Hepatocyte (in vitro differentiated cells): ENCODE measurements at places on chromosomes 13 and 19.
A peak's percentile ranks its signal among the peaks of the same experiment; 100 is the strongest.

DNA sequence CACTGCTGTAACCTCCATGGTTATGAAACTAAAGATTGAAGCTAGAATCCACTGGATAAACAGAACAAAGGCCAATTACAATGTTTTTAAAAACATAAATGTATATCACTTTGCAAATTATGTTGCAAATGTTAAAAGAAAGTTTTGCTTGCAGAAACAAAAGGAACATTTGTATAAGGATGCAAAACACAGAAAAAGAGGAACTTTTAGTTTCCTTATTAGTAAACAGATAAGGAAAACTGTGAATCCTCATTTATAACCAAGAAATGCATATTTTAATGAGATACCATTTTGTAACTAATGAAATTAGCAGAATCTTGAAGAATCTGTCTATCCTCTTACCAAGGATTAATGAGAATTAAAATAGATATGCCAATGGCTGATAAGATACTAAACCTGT lies 32.3 kb downstream of the LPAR6 start:
- H3K36me3 ChIP-seq = no peaks in the 10 kb centered on the region
- no peak for DNase-seq
- H3K27ac ChIP-seq = no peak overlapping the region
- H3K4me1 ChIP-seq = no peaks in the 10 kb centered on the region

DNA sequence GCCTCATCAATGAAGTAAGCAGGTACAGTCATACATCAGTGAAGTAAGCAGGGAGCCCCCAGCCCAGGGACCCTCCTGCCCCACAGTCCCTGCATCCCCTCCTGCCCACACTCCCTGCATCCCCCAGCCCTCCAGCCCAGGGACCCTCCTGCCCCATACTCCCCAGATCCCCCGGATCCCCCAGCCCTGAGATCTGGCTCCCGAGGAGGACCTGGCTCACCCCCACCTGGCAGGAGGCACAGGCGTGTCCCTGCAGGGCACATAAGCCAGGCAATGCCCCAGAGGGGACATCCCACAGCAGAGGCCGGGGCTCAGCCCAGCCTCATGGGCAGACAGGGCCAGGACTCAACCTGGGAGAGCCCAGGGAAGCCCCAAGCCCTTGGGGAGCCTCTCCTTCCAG lies 53.6 kb upstream of the TPM4 start:
- no peak overlapping the region for H3K27ac ChIP-seq
- no peak overlapping the region for H3K4me3 ChIP-seq
- DNase-seq = no peak
- no peaks in the 10 kb centered on the region for H3K27me3 ChIP-seq
- no peaks in the 10 kb centered on the region for H3K4me1 ChIP-seq

- no peaks in the 10 kb centered on the region for H3K27me3 ChIP-seq
- DNase-seq = peak; percentile 16
- H3K4me1 ChIP-seq = peaks cover 12% of the 10 kb centered on the region
- peak overlapping the region; percentile 69 for H3K27ac ChIP-seq
Observed at GRCh38 chr19:57558525-57558924, 1.1 kb downstream of the ZNF550 start.

GRCh38 chr13:91825516-91825915 lies 427.1 kb downstream of the GPC5 start:
- no peaks in the 10 kb centered on the region for H3K27me3 ChIP-seq
- no peak overlapping the region for H3K27ac ChIP-seq
- H3K4me3 ChIP-seq = no peak overlapping the region
- H3K4me1 ChIP-seq = no peaks in the 10 kb centered on the region
- H3K36me3 ChIP-seq = no peaks in the 10 kb centered on the region

DNA sequence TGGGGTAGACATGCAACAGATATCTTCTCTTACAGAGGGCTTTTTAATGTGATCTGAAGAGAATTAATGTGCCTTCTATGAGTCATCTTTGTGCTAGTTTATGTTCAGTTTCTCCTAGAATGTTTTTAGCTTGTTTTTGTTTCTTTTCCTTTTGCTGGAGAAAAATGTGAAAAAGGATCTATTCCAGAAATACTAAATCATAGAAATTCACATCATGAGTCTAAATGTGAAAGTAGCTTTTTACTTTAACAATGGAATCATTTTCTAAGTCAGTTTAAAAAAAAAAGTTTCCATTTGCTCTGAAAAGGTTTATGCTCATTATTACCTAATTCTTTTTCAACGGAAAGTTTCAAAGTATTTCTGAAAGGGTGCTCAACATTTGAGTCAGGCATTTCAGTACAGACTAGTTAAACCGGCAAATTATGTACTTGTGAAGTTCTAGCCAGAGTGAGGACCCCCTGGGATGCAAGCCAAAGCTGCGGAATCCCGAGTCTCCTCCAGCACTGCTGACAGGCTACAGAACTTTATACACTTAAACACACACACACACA lies 72.9 kb downstream of the SPATA13 start:
- H3K36me3 ChIP-seq = no peaks in the 10 kb centered on the region
- peaks cover 4% of the 10 kb centered on the region for H3K4me1 ChIP-seq
- H3K4me3 ChIP-seq = peak overlapping the region; percentile 2
- peak; percentile 35 for DNase-seq
- no peaks in the 10 kb centered on the region for H3K27me3 ChIP-seq
- no peak overlapping the region for H3K27ac ChIP-seq

DNA sequence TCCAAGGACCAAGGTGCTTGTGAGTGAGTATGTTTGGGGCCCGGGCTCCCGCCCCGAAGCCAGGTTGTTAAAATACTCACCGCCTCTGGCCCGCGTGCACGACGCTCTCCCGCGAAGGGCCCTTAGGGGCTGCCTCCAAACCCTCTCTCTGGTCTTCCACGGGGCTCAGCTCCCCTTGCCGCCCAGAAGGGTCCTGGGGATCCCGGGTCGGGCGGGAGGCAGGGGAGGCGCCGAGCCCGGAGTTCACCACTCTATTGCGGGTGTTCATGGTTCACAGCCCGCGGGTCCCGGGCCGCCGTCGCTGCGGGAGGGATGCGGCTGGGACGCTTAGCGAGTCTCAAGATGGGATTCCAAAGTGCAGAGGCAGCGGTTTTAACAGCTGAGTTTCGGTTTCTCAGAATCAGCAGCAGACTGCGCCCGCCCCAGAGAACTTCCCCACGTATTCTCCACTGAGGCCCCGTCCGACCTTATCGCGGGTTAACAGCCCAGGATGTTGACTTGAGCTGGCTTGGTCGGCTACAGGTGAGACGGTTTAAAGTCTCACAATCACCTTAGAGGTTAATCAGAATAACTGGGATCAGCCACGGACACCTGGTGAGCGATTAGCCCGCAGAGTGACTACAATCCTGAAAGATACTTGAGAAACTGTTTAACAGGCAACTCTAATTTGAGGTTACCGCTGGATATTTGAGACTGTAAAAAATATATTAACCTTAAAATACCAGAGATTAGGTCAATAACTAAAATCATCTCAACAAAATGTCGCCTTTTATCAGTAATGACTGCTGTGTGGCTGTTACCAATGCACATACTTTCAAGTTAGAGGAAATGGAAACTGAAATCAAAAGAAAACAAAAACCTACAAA lies at the start of gene EPSTI1:
Gene EPSTI1, minus strand, starts transcription at position 344 of the 866 bp plus-strand sequence. Its CDS starts 76 bp downstream, at position 268.
- H3K27me3 ChIP-seq = no peaks in the 10 kb centered on the region
- H3K4me1 ChIP-seq = peaks cover 11% of the 10 kb centered on the region
- H3K36me3 ChIP-seq = no peaks in the 10 kb centered on the region
- peak; percentile 85 for DNase-seq

DNA sequence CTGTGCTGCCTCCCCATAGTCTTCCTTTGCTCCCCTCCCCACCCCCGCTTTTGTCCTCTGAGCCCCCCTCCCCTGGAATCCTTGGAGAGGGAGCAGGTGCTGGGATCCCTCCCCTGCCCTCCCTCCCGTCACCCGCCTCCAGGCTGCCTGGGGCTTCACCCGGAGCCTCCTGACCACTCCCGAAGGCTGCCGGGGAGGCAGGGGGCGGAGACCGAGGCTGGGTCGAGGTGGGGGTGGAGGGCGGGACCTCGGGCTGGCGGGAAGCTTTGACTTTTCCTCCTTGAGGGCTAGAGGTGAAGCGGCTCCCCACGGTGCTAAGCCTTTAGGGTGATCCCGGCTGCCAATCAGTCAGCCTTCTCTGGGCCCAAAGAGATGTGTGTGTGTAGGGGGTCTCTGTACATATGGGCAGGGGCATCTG lies 1.5 kb downstream of the KMT5C start:
- H3K4me1 ChIP-seq = no peaks in the 10 kb centered on the region
- H3K27me3 ChIP-seq = no peaks in the 10 kb centered on the region
- DNase-seq = peak; percentile 91
- H3K36me3 ChIP-seq = no peaks in the 10 kb centered on the region
- peak overlapping the region; percentile 66 for H3K4me3 ChIP-seq

DNA sequence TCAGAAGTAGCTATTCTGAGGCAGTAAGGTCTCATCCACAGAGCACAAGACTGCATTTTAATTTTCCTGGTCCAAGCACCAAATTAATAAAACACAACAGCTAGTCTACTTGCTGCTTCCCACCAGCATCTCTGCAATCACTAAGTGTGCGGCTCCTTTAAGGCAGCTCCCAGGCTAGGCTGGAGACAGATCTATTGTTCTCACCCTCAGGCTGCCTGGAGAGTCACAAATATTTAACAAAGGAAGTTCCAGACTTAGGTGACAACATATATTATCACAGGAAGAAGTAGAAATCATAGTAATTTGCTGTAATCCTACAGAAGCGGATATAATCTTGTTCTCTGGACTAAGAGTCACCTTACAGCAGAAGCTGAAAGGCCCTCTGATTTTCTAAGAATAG lies 2.2 kb upstream of the EID2 start:
- H3K27ac ChIP-seq = no peak overlapping the region
- DNase-seq = no peak
- no peaks in the 10 kb centered on the region for H3K36me3 ChIP-seq
- H3K27me3 ChIP-seq = no peaks in the 10 kb centered on the region

DNA sequence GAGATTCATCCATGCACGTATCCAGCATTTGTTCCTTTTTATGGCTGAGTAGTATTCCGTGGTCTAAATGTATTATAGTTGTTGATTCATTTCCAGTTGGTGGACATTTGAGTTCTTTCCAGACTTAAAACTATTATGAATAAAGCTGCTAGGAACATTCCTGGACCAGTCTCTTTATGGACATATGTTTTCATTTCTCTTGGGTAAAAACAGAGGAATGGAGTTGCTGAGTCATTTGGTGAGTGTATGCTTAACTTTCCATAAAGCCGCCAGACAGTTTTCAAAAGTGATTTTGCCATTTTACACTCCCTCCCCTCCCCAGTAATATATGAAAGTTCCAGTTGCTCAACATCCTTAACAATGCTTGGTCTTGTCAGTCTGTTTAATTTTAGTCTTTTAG lies 116.4 kb downstream of the TSHZ3 start:
- H3K27ac ChIP-seq = peak overlapping the region; percentile 21
- no peaks in the 10 kb centered on the region for H3K36me3 ChIP-seq
- no peaks in the 10 kb centered on the region for H3K27me3 ChIP-seq
- no peak for DNase-seq

DNA sequence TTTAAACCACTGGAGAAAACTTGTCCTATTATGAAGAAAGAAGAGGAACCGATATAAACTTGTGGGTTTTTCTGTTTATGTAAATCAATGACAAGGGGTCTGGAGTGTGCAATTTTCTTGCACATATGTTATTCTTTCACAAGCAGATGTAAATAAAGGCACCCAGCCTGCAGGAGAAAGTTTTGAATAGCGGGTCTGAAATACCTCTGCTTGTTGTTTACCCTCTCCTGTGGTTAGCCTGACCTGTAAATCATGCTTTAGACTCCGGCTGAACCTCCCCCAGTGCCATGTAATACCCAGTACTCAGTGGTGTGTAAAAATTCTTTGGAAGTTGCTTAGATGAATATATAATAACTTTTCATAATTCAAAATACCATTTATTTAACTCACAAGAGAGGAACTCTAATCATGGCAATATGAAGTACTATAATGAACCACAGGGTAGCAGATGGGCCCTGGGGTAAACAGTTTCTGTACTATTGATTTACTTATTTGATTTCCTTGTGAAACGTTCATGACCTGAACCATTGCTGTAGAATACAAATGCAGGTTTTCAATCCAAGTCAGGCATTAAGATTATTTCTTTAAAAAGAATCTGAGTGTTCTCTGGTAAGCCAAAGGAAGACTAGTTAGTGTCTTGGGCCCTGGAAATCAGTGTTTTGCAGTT lies 245.1 kb downstream of the LMO7 start:
- H3K27ac ChIP-seq = peak overlapping the region; percentile 14
- H3K27me3 ChIP-seq = no peaks in the 10 kb centered on the region
- DNase-seq = no peak
- no peak overlapping the region for H3K4me3 ChIP-seq

GRCh38 chr19:43711751-43712355 lies 4.0 kb upstream of the IRGC start:
- H3K4me1 ChIP-seq = no peaks in the 10 kb centered on the region
- H3K27me3 ChIP-seq = no peaks in the 10 kb centered on the region
- H3K4me3 ChIP-seq = no peak overlapping the region
- DNase-seq = no peak
- H3K36me3 ChIP-seq = no peaks in the 10 kb centered on the region
- H3K27ac ChIP-seq = no peak overlapping the region

DNA sequence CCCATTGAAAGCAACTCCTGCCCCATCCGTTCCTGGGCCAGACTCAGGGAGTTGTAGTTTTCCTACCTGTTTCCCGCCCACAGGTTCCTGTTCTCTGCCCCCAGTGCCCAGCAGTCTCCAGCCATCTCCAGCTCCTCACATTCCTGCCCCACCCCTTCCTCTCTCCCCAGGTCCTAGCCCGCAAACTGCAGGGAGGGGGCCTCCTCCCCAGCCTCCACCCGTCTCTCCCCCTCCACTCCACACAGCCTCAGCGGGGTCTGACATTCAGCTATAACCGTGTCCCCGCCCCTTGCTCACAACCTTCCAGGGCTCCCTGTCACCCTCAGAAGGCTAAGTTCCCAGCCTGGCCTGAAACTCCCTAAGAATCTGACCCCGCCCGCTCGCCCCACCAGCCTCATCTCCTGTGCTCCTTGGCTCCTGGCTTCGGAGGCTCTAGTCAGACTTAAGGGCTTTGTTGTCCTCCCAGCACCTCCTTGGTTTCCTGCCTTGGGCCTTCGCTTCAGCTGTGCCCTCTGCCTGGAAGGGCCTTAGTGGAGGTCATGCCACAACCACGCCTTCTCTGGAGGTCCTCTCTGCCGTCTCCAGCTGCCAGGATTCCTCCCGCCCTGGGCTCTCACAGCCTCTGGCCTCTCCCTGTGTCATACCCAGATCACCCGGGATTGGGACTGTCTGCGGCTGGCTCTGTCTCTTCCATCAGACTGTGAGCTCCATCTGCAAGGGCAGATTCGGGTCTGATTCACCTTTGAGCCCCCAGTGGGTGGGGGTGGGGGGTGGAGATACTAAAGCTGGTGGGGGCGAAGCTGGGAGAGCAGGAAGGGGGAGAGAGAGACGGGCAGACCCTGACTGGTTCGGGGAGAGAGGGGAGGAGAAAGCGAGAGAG lies 5.1 kb upstream of the SPACA6 start:
- H3K27ac ChIP-seq = peak overlapping the region; percentile 98
- no peaks in the 10 kb centered on the region for H3K36me3 ChIP-seq
- H3K4me3 ChIP-seq = peak overlapping the region; percentile 43

GRCh38 chr13:97967948-97968347 lies 14.5 kb downstream of the IPO5 start:
- H3K27ac ChIP-seq = no peak overlapping the region
- H3K4me1 ChIP-seq = no peaks in the 10 kb centered on the region
- no peaks in the 10 kb centered on the region for H3K36me3 ChIP-seq
- no peak for DNase-seq
- H3K4me3 ChIP-seq = no peak overlapping the region
